WTC11 (cell line): ENCODE measurements at places on chromosomes 7 and 10.

GRCh38 chr7:151172273-151173141 lies 5.0 kb upstream of the GBX1 start:
- no peak overlapping the region for H3K4me3 ChIP-seq
- H3K36me3 ChIP-seq, result no peaks in the 10 kb centered on the region
- H3K4me1 ChIP-seq, result peaks cover 19% of the 10 kb centered on the region
- H3K27me3 ChIP-seq, result peaks cover 92% of the 10 kb centered on the region
- DNase-seq, result peak; percentile 78
- H3K27ac ChIP-seq, result no peak overlapping the region

- no peak for DNase-seq
- H3K4me1 ChIP-seq, result peaks cover 22% of the 10 kb centered on the region
- H3K36me3 ChIP-seq, result no peaks in the 10 kb centered on the region
- no peak overlapping the region for H3K27ac ChIP-seq
These were observed 227.4 kb downstream of the CELF2 start for GRCh38 chr10:11245095-11245479.

DNA sequence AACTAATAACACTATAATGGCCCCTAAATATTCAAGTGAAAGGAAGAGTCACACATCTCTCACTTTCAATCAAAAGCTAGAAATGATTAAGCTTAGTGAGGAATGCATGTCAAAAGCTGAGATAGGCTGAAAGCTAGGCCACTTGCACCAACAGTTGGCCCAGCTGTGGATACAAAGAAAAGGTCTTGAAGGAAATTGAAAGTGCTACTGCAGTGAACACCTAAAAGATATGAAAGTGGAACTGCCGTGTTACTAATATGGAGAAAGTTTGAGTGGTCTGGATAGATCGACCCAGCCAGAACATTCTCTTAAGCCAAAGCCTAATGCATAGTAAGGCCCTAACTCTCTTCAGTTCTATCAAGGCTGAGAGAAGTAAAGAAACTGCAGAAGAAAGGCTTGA lies 12.1 kb upstream of the SNX13 start:
- H3K36me3 ChIP-seq, result no peaks in the 10 kb centered on the region
- H3K27ac ChIP-seq, result no peak overlapping the region
- no peaks in the 10 kb centered on the region for H3K4me1 ChIP-seq
- no peak overlapping the region for H3K4me3 ChIP-seq
- H3K27me3 ChIP-seq, result no peaks in the 10 kb centered on the region
- DNase-seq, result no peak

DNA sequence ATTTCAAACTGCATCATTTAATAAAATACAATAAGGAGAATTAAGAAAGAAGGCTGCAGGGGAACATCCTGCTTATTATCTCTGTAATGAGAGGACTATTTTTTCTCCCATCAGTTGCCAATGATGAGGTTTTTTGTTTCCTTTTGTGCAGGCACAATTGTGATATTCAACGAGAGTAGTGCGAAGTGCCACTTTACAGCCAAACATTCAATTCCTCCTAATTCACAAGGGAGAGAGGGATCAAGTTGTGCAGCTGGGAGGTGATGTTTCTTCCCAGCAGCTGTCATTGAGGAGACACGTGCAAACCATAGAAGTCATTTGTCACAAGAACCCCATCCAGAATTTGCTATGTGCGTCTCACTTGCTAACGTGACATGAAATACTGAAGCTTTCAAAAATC lies 81.6 kb upstream of the ICA1 start:
- peaks cover 3% of the 10 kb centered on the region; the same call in 1 of the 2 replicates for H3K4me1 ChIP-seq
- H3K36me3 ChIP-seq, result peaks cover 46% of the 10 kb centered on the region
- no peak overlapping the region for H3K27ac ChIP-seq
- no peak for DNase-seq
- no peak overlapping the region for H3K4me3 ChIP-seq
